CD4-positive, alpha-beta memory T cell (primary cell): ENCODE measurements at places on chromosomes 3 and 15.

DNA sequence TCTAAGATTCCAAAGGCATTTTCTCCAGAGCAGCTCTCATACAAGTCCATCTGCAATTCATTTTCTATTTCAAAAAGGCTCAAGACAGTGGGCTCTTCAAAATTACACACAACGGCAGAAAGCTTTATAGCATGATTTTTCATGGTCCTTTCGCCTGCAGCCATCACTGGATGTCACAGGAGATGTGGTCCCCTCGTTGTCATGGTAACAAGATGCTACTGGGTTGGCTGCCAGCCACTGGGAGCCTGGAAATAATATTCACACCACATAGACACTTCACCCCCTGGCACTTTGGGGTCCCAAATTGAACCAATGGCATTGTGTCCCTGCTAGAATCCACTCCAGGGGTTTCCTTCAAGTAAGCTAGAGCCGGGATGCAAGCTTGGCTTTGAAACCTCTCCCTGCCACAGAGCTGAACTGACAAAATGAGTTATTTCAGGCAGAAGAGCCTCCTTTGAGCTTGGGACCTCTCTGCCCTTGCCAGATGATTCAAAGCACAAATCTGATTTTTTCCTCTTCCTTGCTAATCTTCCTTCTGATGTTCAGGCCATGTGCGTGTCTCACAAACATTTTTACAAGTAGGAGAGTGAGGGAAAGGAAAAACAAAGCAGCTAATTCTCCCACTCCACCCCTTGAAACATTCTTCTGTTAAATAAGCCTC, 512.6 kb upstream of the ADAMTS9 start:
- no peak for DNase-seq

- no peak for DNase-seq
These were observed 57.7 kb downstream of the PXYLP1 start for GRCh38 chr3:141289228-141289772.

DNA sequence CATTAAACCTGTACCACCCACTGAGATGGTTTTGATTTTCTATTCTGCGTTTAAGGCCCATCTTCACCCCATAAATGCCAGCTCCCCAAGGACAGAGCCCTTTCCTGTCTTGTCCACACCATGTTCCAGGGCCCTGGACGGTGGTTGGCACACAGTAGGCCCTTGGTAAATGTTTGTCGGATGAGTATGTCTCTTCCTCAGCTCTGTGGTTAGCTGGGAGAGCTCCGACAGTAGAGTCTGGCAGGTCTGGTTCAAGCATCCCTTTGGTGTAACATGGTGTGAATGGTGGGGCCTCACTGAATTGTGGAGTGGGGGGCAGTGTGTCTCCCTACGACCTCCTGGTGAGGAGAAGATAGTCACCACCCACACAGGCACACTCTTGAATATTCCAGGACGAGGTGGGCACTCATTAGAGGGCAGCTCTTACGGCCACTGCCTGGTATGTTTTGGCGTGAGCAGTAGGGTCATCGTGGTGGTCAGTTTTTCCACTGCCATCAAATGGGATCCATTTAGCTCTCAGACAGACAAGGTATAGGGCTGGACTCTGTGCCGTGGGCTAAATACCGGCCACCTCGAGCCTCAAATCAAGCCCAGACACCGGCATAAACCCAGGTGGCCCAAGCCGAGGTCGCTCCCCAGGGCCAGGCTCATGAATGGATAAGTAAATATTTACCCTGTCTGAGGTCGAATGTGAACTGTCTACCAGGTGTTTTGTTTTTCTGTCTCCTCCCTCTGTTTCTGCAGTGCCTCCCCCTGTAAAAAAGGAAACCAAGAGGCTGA, 61.3 kb downstream of the SMAD3 start:
- no peak for DNase-seq

DNA sequence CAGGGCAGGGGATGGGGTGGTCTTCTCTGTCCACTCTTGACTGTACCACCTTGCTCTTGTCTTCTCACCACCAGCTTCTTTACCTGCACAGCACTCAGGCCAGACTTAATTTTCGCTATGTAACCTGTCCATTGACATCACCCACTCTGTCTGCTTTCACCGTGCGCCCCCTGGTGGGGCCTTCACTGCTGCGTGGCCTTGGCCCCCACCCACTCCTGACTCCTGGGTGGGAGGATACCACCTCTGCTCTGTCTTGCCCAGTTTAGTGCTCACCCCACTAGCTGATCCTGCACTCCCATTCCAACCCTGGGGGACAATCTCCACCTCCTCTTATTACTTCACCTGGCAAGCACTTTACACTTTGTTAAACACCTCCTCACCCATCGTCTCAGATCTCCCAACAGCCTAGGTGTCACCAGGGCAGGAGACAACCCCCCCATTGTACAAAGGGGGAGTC, 17.7 kb downstream of the PTH1R start:
- DNase-seq: peak; percentile 72

DNA sequence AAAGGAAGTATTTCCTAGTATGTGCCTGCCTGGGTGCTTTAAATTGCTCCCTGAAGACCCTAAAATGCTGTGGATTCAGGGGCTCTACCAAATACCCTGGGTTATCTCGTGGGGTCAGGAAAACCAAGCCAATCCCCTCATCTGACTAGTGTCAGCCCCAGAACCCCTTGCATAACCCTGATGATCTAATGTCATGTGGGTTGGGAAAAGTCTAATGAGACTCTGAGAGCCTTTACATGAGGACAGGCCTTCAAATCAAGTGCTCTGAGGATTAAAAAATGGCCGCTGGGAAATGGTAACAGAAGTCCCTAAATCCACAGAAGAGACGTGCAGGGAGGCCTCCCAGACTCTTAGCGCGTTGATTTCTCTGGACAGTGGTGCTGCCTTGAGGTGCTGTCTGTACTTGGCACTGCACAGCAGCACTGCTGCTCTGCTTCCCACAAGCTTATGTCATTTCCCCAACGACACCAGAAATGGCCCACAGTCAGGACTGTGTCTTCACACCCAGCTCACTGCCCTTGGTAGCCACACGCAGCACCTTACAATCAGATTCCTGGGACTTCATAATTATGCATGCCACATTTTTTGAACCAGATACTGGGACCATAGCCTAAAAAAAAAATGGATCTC, 16.6 kb downstream of the EIF4E3 start:
- no peak for DNase-seq

GRCh38 chr3:77040926-77041722, 1.2 kb downstream of the ROBO2 start:
- no peak for DNase-seq

DNA sequence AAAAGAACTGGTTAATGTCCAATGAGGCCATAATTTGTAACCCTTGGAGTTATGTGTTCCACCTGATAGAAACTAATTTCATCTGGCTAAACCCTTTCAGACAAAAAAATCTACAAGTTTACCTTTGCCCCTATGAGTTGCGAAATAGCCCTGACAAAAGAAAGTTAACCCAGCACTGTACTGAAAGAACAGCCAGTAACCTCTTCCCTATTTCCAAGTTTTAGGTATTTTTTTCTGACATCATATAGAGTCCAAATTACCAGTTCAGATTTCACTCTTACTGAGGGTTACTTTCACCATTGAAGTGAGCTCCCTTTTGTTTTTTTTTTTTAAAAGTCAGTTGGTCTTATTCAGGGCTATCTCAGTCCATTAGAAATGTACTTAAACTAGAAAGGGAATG, 42.8 kb upstream of the PTPRG start:
- DNase-seq: no peak

DNA sequence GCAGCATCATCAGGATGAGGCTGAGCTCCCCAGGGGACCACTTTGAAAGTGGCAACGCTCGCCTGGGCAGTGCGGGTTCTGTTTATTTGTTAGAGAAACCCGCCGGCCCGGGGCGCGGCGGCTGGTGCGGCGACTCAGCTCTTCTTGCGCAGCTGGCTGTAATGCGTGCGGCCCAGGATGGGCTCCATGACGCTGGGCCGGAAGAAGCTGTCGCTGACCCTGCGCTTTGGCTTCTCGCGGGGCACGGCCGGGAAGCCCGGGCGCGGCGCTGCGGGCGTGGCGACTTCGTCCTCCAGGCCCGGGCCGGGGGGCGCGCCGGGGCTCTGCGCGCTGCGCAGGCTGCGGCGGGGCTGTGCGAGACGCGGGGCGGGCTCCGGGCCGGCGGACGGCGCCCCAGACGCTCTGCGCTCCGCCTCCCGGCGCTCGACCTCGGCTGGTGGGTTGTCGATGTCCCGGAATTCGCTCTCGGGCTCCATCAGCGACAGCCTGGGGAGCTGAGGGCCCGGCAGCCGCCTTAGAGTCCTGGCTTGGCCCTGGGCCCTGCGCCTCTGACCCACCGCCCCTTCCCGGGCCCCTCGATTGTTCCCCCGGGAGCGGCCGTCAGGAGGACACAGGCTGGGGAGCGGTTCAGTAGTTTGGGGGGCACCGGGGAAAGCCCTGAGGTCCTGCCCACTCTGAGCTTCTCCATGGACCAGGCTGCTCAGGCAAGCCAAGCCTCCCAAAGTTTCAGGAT, 10.3 kb upstream of the KIF7 start:
- no peak for DNase-seq

DNA sequence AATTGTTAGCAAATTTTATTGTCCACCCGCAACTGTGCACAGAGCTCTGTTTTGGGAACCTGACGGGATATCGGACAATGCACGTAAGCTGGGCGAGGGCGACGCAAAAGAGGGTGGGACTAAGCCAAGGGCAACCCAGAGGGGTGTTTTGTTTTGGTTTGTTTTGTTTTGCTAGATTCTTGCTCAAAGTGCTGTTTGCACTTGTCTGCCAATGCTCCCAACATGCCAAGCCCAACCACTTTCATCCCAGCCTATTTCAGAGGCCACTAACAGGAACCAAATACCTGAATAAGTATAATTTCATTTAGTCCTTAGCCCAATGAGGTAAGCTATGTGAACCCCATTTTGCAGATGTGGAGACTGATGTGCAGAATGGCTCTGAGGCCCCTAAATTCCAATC, 9.7 kb upstream of the CMTM7 start:
- DNase-seq: no peak

- no peak for DNase-seq
These were observed 18.3 kb downstream of the ABHD5 start for GRCh38 chr3:43709022-43709421.

GRCh38 chr3:69288161-69288895, 97.6 kb downstream of the FRMD4B start:
- no peak for DNase-seq

DNA sequence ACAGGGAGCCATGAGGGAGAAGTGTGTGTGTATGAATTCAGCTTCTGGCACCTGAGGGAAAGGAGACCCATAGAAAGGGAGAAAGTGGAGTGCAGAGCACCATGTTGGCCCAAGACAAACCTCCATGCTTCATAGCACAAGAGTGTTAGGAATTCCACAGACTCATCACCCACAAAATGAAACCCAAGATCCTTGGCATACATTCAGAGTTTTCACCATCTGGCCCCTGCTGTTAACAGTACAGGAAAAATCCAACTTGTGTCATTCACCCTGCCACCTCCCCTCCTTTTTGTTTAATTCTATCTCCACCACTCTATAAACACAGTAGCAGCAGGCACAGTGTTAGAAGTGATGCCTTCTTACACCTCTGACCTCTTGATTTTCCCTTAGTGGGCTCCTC, 60.0 kb upstream of the MNS1 start:
- no peak for DNase-seq

DNA sequence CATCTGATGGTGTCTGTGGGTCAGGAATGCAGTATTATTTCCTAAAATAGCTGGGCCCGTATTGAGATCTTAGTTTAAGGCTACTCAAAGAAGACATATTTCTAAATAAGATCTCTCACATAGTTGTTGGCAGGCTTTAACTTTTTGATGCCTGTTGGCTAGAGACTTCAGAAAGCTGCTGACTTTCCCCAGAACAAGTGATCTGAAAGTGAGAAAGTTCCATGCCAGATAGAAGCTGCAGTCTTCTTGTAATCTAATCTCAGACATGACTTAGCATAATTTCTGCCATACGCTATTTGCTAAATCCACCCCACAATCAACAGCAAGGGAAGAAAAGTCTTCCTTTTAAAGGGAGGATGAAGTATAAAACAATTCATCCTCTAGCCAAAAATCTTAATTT, 867.1 kb downstream of the IGSF11 start:
- no peak for DNase-seq

- peak; percentile 26 for DNase-seq
These were observed 37.4 kb downstream of the ZNF860 start for GRCh38 chr3:32018757-32019564.

- no peak for DNase-seq
These were observed 213.1 kb downstream of the TBC1D2B start for GRCh38 chr15:77864211-77865105.

GRCh38 chr3:33046521-33046920, 50.4 kb downstream of the GLB1 start:
- no peak for DNase-seq

DNA sequence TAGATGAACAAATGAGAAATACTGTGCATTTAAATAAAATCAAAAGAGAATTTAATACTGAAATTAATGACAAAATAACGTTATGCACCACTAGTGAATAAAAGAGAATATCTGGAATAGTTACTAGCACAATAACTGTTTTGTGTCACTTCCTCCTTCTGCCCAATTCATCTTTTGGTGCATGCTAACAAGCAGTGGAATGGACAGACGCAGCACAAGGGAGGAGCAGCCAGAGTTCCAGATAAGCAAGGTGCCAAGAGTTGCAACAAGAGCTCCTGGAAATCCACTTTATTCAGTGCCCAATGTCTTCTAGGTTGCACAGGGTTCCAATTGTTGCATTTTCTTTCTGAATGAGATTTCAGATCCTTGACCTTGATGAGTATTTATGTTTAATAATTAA, 66.5 kb upstream of the PLXND1 start:
- DNase-seq: no peak

DNA sequence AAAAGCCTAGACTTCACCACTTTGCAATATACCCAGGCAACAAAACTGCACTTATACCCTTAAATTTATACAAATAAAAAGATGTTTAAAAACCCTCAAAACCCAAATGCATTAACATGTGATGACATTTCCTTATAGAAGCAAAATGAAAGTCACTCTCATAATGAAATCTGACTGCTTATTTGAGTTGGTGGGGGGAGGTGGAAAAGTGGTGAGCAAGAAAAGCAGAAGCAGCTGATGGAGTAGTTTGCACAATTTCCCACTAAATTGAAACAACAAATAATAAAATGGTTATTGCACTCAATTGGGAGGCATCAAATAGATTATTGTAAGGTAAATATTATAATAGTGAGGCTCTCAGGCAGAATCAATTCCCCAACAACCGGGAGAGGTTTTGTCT, 54.0 kb upstream of the GADL1 start:
- DNase-seq: no peak

GRCh38 chr15:88048755-88049154, 207.8 kb downstream of the NTRK3 start:
- DNase-seq: no peak

GRCh38 chr3:152976239-152976638, 141.3 kb downstream of the P2RY1 start:
- DNase-seq: no peak
